ENCODE measurements at places on chromosomes 11 and 22.

- no peak for DNase-seq
Measured at GRCh38 chr11:44229624-44230023, 80.3 kb downstream of the ALX4 start.

GRCh38 chr11:64458997-64459396, 100.0 kb downstream of the RPS6KA4 start:
- no peak for DNase-seq

- no peak for DNase-seq
Measured at GRCh38 chr22:37319469-37319868, 37.2 kb downstream of the CYTH4 start.

- no peak for DNase-seq
Measured at GRCh38 chr11:122509091-122509490, 146.4 kb upstream of the UBASH3B start.

GRCh38 chr11:94186342-94187203, 57.9 kb downstream of the PANX1 start:
- no peak for DNase-seq

DNA sequence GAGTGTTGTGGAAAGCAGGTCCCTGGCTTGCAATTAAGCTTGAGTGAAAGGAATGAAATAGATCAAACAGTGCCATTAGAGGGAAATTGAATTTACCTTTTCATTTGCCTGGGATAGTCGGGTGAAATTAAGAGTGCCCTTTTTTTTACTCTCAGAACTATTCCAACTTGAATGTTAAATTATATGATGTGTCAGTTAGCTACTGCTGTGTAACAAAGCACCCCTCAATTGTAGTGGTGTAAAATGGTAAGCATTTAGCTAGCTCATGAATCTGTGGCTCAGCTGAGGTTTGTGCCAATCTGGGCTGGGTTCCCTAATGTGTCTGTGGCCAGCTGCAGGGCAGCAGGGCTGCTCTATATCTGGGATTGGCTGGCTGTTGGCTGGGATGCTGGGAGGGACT, 571.4 kb downstream of the MN1 start:
- no peak for DNase-seq

DNA sequence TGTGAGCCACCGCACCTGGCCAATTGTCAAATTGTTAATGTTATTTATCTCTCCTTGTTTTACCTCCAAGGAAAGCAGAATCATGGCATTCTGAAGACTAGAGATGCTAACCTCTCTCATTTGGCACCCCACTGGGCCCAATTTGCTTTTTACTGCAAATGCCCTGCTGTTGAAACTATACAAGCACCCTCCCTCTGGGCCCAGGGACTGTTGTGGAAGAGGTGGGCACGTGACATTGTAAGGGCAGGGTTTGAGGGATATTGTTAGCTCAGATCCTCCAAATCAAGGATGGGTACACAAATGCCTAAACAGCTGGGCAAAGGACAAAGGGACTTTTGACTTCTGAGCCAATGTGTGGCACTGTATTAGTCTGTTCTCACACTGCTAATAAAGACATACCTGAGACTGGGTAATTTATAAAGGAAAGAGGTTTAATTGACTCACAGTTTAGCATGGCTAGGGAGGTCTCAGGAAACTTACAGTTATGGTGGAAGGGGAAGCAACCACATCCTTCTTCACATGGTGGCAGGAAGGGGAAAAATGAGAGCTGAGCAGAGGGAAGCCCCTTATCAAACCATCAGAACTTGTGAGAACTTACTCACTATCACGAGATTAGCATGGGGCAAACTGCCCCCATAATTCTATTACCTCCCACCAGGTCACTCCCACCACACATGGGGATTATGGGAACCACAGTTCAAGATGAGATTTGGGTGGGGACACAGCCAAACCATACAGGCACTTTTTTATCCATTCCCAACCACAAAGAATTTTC, 6.5 kb upstream of the ALDH3B2 start:
- no peak for DNase-seq

- DNase-seq = no peak
Measured at GRCh38 chr11:17658211-17658610, 61.2 kb upstream of the MYOD1 start.

GRCh38 chr11:72589802-72590761, 84.1 kb downstream of the PDE2A start:
- DNase-seq = no peak

DNA sequence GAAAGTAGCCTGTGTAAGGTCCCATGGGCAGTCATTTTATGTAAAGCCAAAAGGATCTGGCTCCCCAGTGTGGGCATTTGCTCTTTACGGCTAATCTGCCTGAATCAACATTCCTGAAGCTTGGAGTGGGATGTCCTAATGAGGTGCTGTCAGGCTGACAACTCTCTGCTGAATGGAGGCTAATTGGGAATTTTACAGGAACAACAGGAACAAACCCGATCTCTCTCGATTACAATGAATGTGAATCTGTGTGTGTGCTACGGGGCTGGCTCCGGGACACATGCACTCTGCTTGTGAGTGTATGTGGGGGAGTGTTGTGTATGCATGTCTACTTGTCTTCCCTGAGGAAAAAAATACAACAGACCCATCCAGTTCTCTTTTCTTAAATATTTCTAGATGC, 415.2 kb downstream of the TENM4 start:
- DNase-seq = no peak

- no peak for DNase-seq
Measured at GRCh38 chr11:117962826-117963225, 23.4 kb upstream of the IL10RA start.

- DNase-seq = no peak
Measured at GRCh38 chr11:79415411-79415810, 25.4 kb downstream of the TENM4 start.

GRCh38 chr11:27451244-27451965, 21.2 kb downstream of the LGR4 start:
- DNase-seq = no peak

GRCh38 chr11:106331176-106331575, 253.7 kb downstream of the AASDHPPT start:
- DNase-seq = no peak

- no peak for DNase-seq
Measured at GRCh38 chr11:13329670-13330356, 52.2 kb downstream of the BMAL1 start.

GRCh38 chr11:127268521-127268920, 268.0 kb upstream of the KIRREL3 start:
- no peak for DNase-seq
